ENCODE measurements at places on chromosomes 16 and 17. TPM values are rescaled to one million over a fixed set of nuclear protein-coding genes. Genes with fewer than 3 reads are reported as not detected.
A peak's percentile ranks its signal among the peaks of the same experiment; 100 is the strongest.

DNA sequence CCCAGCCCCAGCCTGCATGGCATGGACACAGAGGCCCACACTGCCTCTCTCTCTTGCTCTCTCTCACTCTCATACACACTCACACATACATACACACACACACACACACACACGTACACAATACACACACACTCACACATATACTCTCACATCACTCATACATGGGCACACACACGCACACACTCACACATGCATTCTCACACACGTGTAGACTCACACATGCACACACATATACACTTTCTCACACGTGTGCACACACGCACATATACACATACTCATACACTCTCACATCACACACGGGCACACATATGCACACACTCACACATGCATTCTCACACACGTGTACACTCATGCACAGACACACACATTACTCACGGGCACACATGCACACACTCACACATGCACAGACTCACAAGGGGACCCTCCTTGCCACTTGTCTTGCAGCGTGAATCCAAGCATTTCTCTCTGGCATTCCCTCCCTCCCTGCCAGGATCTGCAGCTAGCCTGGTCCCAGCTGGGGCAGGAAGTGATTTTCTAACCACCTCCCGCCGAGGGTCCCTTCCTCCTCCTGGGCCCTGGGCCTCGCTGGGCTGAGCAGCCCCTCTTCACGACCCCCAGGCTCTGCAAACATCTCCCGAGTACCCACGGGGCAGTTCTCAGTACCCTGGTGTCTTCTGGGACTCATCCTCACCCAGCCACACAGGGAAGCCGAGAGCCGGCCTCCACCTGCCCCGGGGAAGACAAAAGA is 37.5 kb downstream of the IL21R start:
- H3K27ac ChIP-seq, result no peak overlapping the region
- DNase-seq, result no peak
- H3K36me3 ChIP-seq, result no peaks in the 10 kb centered on the region

DNA sequence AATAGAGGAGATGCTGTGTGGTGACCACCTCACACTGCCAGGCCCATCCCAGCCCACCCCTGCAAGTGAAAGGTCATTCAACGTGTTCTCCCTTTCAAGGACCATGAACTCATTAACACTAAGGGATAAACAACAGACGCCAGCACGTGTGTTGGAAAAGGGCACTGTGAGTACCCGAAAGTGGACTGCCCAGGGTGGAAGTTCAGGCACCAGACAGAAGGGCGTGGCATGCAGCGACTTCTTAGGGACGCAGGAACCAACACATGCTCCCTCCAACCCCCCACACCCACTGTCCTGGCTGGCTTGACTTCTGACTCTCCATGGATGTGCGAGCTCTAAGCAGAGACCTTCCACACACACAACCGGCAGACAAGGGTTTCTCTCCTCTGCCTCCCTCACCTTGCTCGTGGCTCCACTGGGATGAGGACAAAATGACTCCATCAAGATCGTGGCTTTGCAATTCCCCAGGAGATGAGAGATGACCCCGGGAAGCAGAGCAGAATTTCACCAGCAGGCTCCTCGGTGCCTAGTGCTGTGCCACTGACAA is 11.0 kb downstream of the UBALD1 start:
- no peak overlapping the region for H3K27ac ChIP-seq
- peaks cover 5% of the 10 kb centered on the region for H3K27me3 ChIP-seq

DNA sequence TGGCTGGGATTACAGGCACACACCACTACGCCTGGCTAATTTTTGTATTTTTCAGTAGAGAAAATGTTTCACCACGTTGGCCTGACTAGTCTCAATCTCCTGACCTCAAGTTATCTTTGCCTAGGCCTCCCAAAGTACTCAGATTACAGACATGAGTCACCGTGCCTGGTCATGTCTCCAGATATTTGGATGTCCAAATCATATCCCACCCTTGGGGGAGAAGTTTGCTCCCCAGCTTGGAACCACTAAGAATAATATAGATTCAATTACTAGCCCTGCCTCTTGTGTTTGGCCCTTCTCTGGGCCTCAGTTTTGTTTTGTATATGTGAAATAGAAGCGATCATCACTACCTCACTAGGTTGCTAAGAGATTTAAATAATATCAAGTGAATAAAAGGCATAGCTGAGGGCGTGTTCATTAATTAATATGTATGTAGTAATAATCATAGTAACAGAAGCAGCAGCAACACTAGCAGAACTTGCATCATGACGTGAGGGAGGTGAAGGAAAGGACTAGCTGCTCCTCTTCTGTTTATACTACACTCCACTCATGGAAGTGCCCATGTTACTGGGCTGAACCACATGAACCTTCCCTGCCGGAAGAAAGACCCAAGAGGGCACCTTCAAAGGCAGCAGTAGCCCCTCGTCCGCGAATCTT is 253.6 kb upstream of the XYLT1 start:
- no peak overlapping the region for H3K4me3 ChIP-seq
- no peak overlapping the region for H3K27ac ChIP-seq
- no peaks in the 10 kb centered on the region for H3K27me3 ChIP-seq
- no peaks in the 10 kb centered on the region for H3K4me1 ChIP-seq
- no peaks in the 10 kb centered on the region for H3K36me3 ChIP-seq
- DNase-seq, result no peak

DNA sequence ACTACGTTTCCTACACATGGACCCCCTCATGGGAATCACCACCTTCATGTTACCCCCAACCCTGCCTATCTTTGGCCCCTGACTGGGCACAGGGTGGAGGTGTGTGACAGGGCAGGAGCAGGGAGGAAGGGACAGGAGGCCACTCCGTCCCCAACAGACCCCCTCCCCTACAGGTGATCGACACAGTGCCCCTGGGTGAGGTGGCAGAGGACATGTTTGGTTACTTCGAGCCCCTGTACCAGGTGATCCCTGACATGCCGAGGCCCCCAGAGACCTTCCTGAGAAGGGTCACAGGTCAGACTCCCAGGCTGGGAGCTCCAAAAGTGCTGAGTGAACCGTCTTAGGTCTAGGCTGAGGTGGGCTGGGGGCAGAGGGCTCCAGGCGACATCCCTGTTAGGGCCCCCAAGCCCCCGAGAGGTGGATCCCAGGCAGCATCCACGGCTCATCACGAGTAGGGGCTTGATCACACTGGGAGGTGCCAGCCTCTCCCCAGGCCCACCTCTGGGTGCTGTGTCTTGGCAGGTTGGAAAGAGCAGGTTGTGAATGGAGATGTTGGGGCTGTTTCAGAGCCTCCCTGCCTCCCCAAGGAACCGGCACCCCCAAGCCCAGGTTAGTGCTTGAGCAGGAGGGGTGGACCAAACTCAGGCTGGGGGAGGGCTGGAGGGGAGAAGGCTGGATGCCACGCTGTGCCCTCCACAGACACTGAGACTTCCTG is 1.5 kb downstream of the ACBD4 start:
- no peaks in the 10 kb centered on the region for H3K27me3 ChIP-seq
- peak overlapping the region; percentile 75 for H3K4me3 ChIP-seq
- peaks cover 3% of the 10 kb centered on the region for H3K4me1 ChIP-seq
- peaks cover 5% of the 10 kb centered on the region for H3K36me3 ChIP-seq

- H3K27me3 ChIP-seq, result peaks cover 18% of the 10 kb centered on the region
- DNase-seq, result peak; percentile 37
- peaks cover 4% of the 10 kb centered on the region for H3K4me1 ChIP-seq
- H3K36me3 ChIP-seq, result no peaks in the 10 kb centered on the region
- H3K4me3 ChIP-seq, result peak overlapping the region; percentile 5
- no peak overlapping the region for H3K27ac ChIP-seq
Observed at GRCh38 chr17:40499551-40500189, 1.8 kb downstream of the TNS4 start.

DNA sequence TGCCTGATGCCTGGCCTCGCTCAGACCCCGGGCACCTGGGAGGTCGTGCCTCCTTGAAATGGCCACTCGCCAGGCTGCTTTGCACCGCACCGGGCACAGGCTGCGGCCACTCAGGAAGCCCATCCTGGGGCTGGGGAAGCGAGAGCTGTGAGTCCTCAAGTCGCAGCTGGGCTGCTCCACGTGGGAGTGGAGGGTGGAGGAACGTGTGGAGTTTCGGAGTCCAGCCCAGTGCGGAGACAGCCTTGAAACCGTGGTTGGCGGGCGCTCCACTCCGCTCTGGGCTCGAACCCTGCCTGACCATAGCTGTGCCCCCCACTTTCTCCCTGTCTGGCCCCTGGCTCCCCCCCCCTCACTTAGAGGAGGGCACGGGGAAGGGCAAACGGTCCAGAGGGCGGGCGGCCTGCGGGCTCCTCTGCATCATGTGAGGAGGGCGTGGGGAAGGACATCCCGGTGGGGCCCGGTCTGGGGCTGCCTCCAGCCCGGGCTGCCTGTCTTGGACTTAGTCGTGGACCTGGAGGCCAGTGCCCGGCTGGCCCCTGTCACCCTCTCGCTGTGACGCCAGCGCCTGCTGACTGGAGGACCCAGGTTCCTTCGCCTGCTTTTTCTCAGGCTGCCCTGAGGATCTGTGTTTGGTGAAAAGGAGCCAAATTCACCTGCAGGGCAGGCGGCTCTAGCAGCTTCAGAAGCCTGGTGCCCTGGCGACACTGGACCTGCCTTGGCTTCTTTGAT is 2.5 kb downstream of the UBE2I start:
- peaks cover 19% of the 10 kb centered on the region for H3K4me1 ChIP-seq
- no peak overlapping the region for H3K27ac ChIP-seq
- peaks cover 6% of the 10 kb centered on the region for H3K36me3 ChIP-seq
- peak overlapping the region; percentile 100 for H3K4me3 ChIP-seq

DNA sequence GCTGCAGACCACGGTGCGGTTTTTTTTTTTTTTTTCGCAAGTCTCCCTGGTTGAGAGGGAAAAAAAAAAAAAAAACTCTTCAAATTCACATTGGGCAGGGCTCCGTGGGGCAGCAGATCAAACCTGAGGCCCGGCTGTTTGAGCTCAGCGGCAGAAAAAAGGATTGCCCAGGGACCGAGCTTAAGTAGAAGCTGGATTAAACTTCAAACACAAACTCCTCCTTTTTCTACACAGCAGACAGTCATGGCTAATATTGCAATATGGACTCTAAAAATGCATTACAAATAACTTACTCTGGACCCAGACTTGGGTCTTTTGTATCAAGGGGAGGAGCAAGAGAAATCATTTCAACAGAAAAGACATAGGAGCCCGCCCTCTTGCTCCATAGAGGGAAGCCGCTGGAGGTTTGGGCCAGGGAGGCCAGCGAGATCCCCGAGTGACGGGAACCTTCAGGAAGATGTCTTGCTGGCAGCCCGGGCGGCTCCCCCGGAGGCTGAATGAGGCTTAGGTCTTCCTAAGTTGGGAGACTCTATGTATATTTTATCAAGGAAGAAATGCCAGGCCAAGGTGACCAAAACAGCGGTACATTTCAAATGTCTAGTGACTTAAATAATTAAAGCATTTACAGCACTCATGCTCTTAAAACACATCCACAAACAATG is 167.7 kb downstream of the ZNF423 start:
- peaks cover 3% of the 10 kb centered on the region for H3K36me3 ChIP-seq
- H3K4me3 ChIP-seq, result no peak overlapping the region
- no peak for DNase-seq
- H3K27ac ChIP-seq, result no peak overlapping the region
- H3K4me1 ChIP-seq, result no peaks in the 10 kb centered on the region

GRCh38 chr16:88771294-88771772 is 13.7 kb downstream of the PIEZO1 start:
- no peaks in the 10 kb centered on the region for H3K36me3 ChIP-seq
- no peak for DNase-seq
- H3K4me1 ChIP-seq, result peaks cover 25% of the 10 kb centered on the region
- H3K4me3 ChIP-seq, result no peak overlapping the region
- H3K27ac ChIP-seq, result no peak overlapping the region

- peaks cover 43% of the 10 kb centered on the region for H3K27me3 ChIP-seq
- H3K36me3 ChIP-seq, result no peaks in the 10 kb centered on the region
- no peak overlapping the region for H3K27ac ChIP-seq
- peaks cover 11% of the 10 kb centered on the region for H3K4me1 ChIP-seq
Observed at GRCh38 chr17:70173681-70174080, 4.3 kb downstream of the KCNJ2 start.

The HASPIN gene
- 8.6 TPM for total RNA-seq

The SLC16A3 gene
- total RNA-seq, result 5.9 TPM

The KRT17 gene
- total RNA-seq, result 0.46 TPM

The TBC1D3H gene
- total RNA-seq, result not detected

The EVPLL gene
- total RNA-seq, result not detected

The SUPT6H gene
- 88.0 TPM for total RNA-seq

The PRSS33 gene
- total RNA-seq, result 0.27 TPM

Data from progenitor cell of endocrine pancreas (in vitro differentiated cells).